ENCODE measurements at places on chromosomes 2 and 18.

GRCh38 chr2:128464456-128464855, 145.8 kb upstream of the HS6ST1 start:
- no peak for DNase-seq

DNA sequence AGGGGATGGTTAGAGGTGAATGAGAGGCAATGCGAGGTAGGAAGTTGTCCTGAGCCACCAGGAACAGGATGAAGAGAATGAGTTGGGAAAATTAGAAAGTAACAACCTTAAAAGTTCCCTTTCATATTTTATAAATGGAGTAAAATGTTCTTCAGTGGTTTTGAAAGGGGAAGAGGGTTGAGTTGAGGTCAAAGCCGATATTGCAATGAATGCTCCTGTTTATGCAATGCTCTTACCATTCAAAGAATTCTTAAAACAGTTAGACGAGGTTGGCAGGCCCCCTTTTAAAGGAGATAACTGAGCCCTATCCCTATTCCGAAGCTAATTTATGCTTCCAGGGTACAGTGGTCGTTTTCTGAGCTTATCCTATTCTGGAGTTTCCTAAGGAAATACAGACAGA, 2110.3 kb upstream of the CELF4 start:
- DNase-seq = no peak

GRCh38 chr2:177165061-177165583, 47.5 kb upstream of the HNRNPA3 start:
- DNase-seq = no peak

DNA sequence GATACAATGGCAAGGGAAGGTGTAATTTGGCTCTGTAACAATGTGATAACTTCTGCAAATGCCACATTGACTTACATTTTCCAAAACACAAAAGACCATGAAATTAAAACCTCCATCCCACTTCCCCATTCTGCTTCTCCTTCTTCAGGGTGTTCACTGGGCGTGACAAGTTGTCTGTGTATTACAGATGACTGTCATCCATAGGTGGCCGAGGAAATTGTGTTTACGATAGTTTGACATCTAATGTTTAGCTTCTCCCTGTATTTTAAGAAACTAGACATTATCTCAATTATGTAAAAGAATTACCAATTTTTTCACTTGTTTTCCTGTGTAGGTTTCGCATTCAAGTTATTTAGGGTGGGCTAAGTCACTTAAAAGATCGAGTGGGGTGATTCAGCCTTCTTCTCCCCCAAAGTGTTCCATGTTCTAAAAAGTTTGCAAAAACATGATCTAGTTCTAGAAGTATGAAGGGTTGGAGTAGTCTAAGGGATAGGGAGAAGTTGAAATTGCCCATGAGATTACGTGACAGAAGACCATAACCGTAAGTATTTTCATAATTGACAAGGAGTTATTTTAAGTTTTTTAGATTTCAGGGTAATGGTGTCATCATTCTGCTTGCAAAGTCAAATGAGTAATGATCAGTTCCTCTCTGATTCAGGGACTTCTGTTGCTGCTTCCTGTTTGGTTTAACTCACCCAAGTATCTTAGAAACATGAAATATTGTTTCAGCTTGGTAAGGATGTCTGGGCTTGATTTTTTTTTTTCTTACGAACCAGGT, 25.2 kb upstream of the CYTIP start:
- DNase-seq = no peak

DNA sequence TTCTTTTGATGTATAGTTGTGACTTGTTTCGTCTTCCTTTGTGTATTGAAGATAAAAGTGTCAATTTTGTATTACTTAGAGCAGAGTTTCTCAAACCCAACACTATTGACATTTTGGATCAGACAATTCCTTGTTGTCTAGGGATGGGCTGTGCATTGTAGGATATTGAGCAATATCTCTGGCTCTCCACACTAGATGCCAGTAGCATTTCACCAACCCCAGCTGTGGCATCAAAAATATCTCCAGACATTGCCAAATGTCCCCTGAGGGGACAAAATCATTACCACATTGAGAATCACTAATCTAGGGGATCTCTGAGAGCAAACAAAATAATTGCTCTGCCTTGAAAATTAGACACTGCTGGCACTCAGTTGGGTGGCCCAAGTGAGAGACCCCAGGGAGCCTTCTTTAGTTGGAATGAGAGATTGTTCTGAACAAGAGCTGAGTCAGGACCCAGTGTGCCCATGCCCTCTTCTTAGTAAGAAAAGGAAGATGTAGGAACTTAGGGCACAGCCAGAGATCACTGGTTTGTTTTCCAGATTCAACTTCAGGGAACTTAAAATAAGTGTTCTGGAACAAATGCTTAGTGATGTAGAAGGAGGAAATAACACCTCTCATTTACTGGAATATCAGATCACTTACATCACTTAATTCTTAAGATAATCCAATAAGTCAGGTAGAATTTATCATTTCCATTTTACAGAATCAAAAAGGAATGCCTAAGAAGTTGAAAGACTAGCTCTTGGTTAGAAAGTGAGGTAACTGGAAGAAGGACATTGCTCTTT, 466.6 kb upstream of the TNP1 start:
- no peak for DNase-seq

- DNase-seq = no peak
These were observed 36.3 kb downstream of the YWHAQ start for GRCh38 chr2:9594366-9595054.

DNA sequence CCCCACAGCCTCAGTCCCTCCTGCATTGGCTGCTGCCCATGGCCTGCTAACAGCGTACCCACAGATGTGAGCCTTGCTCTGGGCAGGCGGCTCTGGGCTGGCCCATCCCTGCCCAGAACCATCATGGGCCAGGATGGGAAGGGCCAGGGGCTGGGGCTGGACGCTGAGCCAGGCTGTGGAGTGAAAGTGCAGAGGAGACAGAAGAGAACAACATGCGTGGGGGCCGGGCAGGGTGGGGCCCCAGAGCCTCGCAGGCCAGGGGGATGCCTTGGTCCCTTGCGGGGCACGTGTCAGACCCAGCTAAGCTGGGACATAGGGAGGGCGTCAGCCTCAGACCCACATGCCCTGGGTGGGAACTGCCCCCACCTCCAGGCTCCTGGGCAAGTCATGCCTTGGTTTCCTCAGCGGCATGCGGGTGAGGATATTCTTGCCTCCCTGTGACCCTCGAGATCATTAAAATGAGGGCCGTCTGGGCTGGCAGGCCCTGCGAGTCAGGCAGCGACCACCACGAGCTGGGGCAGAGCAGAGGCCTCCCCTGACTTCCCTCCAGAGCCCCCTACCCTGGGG, 27.3 kb downstream of the GPC1 start:
- no peak for DNase-seq

GRCh38 chr2:74142340-74142739, 5.4 kb downstream of the BOLA3 start:
- no peak for DNase-seq

- no peak for DNase-seq
These were observed 6.2 kb upstream of the GDF7 start for GRCh38 chr2:20660506-20661420.

DNA sequence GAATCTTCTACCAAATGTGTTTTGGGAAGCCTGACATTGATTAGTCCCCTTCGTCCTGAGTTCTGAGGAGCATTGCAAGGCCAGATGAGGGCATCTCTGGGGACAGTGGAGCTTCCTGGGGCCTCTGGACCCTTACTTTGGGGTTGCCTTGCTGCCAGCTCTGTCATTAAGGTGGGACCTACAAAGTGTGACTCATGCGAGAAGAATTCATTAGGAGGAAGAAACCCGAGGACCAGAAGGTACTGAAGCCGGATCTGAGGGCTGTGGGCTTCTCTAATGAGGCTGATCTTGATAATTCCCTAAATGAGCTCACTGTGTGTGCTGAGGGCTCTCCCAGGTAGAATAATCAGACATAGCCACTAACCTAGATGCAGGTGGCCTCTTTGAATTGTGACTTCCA, 695 bp upstream of the SCYGR2 start:
- DNase-seq = no peak

DNA sequence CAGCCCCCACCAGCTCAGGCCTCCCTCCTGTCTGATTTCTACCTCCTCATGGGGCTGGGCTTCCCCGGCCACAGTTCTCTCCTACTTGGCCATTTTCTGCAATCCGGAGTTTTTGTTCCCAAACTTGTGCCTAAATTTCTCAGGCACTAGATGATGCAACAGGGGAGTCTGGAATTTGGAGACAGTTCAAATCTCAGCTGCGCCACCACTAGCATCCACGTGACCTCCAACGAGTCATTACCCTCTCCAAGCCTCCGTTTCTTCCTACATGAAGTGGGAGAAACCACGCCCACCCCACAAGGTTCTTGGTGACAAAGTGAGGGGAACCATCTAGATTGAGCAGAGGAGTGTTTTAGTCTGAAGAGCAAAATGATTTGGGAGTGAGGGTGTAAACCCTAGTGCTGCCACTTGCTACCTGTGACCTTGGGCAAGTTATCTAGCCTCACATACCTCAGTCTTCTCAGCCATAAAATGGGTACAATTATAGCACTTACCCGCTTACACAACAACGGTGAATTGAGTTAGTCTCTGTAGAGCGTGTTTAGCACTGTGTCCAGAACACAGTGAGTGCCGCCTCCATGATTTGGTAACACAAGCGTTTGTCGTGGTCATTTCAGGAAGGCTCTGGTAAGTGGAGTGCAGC, 61.4 kb upstream of the ASAP2 start:
- DNase-seq = no peak

DNA sequence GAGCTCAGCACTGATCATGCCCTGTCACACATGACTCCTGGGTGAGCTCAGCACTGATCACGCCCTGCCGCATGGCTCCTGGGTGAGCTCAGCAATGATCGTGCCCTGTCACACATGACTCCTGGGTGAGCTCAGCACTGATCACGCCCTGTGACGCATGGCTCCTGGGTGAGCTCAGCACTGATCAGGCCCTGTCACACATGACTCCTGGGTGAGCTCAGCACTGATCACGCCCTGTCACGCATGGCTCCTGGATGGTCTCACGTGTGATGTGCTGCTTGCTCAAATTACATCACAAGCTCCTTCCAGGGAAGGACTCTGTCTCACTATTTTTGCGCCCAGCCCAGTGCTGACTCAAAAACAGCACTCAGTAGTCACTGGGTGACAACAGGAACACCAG, 258.0 kb downstream of the HDAC4 start:
- DNase-seq = no peak

DNA sequence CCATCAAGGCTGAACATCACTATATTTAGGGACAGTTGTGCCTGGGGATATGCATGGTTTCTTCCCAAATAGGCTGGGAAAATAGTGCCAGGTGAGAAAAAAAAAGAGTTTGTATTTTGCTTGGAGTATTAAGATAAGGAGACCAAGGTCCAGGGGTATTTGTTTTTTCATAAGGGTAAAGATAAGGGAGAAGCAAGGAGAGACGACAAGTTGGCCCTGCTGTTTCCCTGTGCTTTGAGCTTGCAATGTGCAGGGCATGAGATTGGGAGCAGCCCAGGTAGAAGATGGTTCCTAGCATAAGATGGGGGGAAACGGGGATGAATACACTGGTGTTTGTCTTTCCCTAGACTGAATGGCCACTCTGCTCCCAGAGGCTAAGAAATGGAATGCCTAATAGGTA, 8.8 kb upstream of the GPR39 start:
- DNase-seq = no peak

- DNase-seq = no peak
These were observed 81.7 kb upstream of the REV1 start for GRCh38 chr2:99571533-99571932.

DNA sequence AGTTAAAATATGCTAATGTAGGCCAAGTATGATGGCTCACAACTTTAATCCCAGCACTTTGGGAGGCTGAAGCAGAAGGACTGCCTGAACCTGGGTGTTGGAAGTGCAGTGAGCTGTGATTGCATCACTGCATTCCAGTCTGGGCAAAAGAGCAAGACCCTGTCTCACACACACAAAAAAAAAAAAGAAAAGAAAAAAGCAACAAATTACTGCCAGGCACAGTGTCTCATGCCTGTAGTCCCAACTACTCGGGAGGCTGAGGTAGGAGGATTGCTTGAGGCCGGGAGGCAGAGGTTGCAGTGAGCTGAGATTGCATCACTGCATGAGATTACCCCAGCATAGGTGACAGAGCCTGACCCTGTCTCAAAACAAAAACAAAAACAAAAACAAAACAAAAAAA, 110.6 kb downstream of the PRELID3A start:
- DNase-seq = no peak

DNA sequence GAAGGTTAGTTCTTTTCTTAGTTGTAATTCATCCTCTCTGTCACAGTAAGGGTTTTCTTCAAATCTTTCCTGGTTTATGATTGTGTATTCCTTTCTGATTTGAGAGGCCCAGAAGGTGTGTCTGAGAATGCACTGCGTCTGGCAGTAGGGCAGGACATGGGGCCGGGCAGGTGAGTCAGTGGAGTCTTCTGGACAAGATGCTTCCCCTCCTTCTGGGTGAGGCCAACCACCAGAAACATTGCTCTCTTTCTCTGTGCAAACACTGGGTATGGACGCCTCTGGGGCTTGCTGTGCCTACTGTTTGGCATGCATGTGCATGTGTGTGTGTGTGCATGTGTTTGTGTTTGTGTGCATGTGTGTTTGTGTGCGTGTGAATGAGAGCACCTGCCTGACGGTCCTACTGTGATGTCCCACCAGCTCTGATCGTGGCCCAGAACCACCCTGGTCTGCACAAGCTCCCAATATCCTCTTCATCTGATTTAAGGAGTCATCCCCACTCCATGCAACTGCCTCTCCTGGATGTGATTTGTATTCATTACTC, 93.2 kb upstream of the DLX2 start:
- DNase-seq = no peak

GRCh38 chr2:102141970-102142828, at the start of gene IL1R1:
IL1R1 (plus strand) TSS chr2:102142746; CDS start chr2:102157725, 14,979 bp downstream.
- no peak for DNase-seq

- DNase-seq = no peak
These were observed 231.0 kb downstream of the EN1 start for GRCh38 chr2:118616432-118616831.

DNA sequence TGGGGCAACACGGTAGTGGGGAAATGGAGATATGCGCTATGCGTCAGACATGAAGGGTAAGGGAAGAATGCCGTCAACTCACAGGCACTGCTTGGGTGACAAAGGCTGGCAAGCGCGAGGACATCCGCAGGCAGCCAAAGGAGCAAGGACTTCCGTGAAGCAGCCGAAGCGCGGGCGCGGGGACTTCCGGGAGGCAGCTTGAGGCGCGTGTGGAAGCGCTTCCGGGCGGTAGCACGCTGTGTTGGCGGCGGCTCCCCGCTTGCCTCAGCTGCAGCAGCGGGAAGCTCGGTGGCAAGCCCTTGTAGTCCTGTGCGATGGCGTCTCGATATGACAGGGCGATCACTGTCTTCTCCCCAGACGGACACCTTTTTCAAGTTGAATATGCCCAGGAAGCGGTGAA, at the start of gene PSMA8:
TSS of gene PSMA8 (plus strand) at position 218 of the 400 bp plus-strand sequence. CDS start at position 315, 97 bp downstream.
- no peak for DNase-seq

Data from activated T-cell treated with anti-CD3 and anti-CD28 coated beads for 4 hours (primary cell).